ENCODE measurements at places on chromosomes 12 and 14.

DNA sequence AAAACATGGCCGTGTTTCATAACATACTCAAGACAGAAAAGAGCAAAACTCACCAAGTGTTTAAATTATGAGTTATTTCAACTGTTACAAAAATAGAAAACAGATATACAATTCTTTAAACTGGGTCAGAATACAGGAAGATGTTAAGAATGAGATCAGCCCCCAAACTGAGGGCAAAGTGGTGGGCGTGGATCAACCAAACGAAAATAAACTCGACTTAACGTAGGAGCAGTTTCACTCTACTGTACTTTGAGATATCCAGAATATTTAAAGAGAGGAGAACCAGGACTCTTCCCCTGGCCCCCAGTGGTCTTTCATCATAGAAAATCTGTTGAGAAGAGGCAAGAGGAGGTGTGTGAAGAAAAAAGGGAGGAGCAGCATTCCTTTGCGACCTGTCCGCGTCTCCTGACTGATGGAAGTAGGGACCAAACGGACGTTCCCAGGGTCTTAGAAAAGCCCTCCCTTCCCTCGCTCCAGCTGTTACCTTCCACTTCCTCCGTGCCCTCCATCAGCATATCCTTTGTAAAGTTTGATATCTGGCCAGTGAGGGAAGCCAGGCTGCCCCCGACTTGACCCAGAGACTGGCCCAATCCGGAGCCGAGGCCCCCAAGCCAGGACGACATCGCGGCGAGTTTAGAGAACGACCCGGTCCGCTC is 668 bp downstream of the TRIP11 start:
- DNase-seq = no peak

GRCh38 chr14:74203639-74204038 is 35.6 kb upstream of the VSX2 start:
- DNase-seq = no peak

DNA sequence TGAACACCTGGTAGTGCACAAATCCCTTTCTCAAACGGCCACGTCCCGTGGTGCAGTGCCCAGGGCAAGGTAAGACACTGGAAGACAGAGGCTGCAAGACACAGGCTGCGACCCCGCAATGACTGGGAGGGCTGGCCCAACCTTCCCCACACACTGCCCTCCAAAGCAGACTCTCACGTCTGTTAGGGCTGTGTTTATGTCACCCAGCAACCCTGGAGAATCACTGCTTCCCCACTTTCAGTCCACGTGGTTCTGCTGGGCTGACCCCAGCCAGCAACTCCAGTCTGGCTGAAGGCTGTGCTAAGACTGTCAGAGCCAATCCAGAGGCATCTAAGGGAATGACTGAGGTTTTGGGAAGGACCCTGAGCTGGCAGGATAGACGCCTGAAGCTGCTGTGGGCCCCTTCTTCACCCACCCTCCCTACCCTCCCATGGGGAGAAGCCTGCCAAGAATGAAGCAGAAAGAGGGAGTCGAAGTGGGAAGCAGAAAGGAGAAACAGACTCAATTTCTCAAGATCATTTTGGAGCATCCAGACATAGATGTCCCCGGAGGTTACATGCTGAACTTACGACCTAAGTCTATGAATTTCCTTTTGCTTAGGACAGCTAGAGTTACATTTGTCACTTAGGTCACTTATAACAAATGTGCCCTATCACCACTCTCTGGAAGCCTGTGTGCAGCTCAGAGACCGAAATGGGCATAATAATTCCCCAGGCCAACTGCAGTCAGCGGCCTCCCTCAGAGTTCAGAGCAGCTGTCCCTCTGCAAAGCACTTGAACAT is 11.7 kb downstream of the KDM2B start:
- DNase-seq = no peak

GRCh38 chr12:54759751-54760150 is 94.6 kb upstream of the MUCL1 start:
- DNase-seq = no peak

DNA sequence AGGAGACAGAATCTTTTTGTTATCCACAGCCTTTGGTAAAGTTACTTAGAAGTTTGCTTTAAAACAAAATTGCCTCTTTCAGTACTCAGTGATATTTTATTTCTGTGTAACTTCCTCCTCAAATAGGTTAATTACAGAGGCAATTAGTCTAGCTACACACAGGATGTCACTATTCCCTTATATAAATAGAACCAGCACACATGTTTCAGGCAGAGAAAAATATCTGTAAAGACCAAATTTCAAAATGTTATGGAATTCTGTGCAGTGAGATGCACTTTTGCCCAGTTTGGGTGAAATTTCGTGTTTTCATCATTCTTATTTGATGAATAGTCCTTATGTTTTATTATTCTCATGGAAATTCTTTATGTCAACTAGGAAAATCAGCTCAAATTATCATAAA is 410.6 kb upstream of the SOX5 start:
- no peak for DNase-seq

GRCh38 chr12:44286821-44287505 is 451.1 kb downstream of the TMEM117 start:
- DNase-seq = no peak

GRCh38 chr12:101256266-101256665 is 23.6 kb upstream of the UTP20 start:
- no peak for DNase-seq

DNA sequence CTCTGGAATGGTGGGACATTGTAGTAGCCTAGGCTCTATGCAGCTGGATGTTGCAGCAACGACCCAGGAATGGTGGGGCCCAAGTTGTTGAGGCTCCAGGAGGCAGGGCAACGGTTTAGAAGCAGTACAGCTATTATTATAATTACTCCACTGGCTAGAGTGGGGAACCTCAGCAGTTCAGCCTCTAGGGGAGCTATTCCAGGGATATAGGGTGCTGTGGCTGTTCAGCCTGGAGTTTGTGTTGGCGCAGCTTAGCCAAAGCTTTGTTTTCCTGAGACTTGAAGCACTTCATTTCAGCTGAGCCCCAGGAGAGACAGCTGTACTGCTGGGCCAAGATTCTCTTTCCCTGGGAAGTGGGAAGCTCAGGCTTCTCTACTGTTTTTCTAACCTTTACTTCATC is 1023.0 kb upstream of the ATXN7L3B start:
- no peak for DNase-seq

- no peak for DNase-seq
Measured at GRCh38 chr14:21090940-21091663, 7.4 kb downstream of the ZNF219 start.

DNA sequence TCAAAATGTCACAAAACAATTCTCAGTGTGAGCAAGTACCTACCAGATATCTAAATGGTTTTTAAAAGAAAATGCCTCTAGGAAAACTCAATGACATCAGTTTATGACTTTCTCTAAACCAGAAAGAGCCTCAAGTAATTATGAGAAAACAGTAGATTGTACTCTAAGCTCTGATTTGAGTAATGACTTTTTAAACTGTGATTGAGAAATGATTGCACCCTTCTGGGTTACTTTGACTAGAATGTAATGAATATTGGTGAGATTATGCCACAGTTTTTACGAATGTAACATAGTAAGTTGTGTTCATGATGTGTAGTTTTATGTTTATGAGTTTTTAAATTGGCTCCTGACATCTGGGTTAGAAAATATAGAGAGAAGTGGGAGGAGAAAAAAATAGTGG is 68.8 kb downstream of the ALX1 start:
- no peak for DNase-seq

GRCh38 chr12:67623259-67623658 is 25.3 kb upstream of the DYRK2 start:
- no peak for DNase-seq

- DNase-seq = no peak
Measured at GRCh38 chr12:67288561-67288960, 19.4 kb downstream of the CAND1 start.

GRCh38 chr14:52332269-52332668 is 18.2 kb downstream of the PTGER2 start:
- no peak for DNase-seq

DNA sequence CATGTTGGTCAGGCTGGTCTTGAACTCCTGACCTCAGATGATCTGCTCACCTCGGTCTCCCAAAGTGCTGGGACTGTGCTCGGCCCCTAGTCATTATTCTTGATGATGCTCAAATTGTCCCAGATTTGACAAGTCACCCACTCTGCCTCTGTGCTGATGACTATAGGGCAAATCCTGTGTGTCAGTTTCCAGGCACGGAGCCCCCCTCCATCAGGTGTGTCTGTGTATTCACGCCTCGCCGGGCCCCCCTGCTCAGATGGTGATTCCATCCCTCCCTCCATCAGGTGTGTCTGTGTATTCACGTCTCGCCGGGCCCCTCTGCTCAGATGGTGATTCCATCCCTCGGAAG is 4.3 kb upstream of the GPR132 start:
- DNase-seq = no peak

DNA sequence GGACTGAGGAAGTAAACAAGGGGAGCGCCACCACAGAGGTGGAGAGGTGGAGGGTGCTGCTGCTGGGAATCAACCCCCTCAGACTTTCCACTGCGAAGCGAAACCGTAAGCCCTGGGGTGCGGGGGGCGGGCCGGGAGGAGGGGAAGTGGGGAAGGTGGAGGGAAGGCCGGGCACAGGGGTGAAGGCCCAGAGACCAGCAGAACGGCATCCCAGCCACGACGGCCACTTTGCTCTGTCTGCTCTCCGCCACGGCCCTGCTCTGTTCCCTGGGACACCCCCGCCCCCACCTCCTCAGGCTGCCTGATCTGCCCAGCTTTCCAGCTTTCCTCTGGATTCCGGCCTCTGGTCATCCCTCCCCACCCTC is at the start of gene LAG3:
TSS of gene LAG3 (plus strand) at position 190 of the 365 bp plus-strand sequence. CDS start 333 bp downstream, outside the sequence.
- no peak for DNase-seq

DNA sequence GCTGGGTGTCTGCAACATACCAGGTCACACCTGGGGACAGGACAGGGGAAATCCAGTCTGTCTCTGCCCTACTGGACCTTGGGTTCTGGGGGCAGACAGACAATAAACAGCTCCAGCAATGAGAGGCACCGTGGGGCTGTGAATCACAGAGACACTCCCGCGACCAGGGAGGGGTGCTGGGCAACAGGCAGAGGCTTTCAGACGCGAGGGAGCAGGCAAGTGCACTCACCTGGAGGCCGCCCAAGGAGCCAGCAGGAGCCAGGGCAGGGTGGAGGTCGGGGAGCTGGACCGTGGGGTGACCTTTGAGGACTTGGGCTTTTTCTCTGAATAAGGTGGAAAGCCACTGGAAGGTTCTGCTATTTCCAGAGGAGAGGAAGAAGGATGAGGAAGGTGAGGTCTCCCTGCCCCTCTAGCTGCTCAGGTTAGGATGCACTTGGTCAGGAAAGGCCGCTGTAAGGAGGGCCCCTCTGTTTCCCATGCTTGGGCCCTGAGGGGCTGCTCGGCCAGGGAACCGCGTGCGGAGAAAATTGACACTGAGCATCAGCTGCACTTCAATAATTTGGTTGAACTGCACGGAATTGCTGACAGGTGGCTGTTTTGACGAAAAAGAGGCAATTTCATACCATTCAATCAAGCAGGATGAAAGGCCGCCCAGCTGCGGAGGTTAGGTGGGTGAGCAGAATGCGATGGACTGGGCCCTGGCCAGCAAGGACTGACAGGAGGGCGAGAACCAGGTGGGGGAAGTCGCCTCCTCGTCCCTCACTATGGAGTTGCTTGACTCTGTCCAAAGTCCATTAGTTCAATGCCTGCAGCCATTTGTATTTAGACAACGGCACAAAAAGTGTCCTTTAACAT is 42.2 kb downstream of the JAG2 start:
- no peak for DNase-seq

GRCh38 chr12:128510511-128510910 is 243.5 kb downstream of the TMEM132C start:
- DNase-seq = no peak

GRCh38 chr12:99367181-99367580 is 280.4 kb upstream of the GARIN6 start:
- DNase-seq = no peak

GRCh38 chr12:10829994-10830393 is 3.8 kb upstream of the TAS2R10 start:
- DNase-seq = no peak

GRCh38 chr12:123962513-123962912 is 10.1 kb downstream of the CCDC92 start:
- no peak for DNase-seq

DNA sequence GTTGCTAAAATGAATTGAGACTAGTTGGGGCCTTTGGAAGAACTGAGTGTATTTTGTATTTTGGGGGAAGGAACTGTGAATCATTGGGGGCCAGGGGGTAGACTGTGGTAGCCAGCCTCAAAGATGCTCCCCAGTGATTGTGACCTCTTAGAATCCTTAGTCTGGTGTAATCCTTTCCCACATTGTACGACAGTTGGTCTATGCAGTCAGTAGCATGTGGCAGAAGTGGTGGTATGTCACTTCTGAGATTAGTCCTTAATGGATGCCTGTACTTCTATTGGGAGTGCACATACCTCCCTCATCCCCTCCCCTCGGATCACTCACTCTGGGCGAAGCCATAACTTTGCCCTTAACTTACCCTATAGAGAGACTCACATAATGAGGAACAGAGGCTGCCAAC is 48.0 kb downstream of the USP15 start:
- no peak for DNase-seq

- no peak for DNase-seq
Measured at GRCh38 chr12:26268841-26269561, 73.6 kb downstream of the SSPN start.

DNA sequence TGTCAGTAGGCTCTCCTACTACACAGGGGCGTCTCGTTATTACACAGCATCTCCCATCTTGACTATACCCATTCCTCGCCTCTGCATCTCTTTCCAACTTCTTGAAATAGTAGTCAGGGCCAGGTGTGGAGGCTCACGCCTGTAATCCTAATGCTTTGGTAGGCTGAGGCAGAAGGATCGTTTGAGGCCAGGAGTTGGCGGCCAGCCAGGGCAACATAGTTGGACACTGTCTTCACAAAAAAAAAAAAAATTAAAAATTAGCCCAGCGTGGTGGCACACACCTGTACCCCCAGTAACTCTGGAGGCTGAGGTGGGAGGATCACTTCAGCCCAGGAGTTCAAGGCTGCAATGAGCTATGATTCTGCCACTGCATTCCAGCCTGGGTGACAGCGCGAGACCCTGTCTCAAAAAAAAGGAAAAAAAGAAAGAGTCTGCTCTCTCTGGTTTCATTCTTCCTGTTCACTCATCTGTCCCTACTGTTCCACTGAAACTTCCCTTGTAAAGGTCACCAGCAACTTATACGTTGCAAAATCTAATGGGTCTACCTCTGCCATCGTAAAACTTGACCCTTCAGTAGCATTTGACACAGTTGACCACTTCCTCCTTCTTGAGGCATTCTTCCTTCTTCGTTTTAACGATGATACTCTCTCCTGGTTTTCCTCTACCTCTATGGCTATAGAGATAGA is 41.0 kb upstream of the PTGR2 start:
- DNase-seq = no peak
